Uterus (tissue), 4 donors: ENCODE measurements at places on chromosomes 11 and 22.

- no peak for DNase-seq
These were observed 290.5 kb downstream of the TENM4 start for GRCh38 chr11:79150320-79150719.

GRCh38 chr11:62715150-62716130 lies 8.0 kb downstream of the GNG3 start:
- no peak for DNase-seq

GRCh38 chr11:103220133-103220532 lies 110.9 kb downstream of the DYNC2H1 start:
- DNase-seq = no peak

DNA sequence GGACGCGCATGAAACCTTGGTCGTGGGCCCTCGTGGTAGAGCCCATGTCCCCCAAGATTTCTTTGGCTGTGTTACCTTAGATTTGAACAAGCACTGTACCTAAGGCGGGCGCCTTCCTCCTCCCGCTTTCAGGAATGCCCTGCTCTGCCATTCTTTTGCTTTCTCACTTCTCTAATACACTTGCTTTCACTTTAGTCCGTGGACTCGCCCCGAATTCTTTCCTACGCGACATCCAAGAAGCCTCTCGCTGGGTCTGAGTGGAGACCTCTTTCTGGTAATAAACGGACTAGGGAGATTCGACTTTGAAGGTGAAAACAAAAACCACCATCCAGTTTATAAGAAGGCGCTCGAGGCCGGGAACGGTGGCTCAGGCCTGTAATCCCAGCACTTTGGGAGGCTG lies 1.2 kb upstream of the NUP50 start:
- no peak for DNase-seq

DNA sequence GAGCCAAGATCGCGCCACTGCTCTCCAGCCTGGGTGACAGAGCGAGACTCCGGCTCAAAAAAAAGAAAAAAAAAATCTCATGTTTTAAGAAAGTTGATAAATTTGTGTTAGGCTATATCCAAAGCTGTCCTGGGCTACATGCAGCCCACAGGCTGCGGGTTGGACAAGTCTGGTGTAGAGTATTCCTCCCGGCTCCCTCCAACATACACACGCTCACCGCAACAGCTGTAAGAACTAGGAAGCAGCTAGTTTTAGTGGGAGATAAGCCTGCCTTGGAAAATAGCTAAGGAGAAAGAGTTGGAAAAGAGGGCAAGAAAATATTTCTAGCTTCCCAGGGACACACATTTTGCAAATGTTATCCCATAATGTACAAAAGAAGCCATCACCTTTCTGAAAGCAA lies 46.6 kb downstream of the CELF1 start:
- DNase-seq = no peak

- DNase-seq = no peak
These were observed 3.5 kb upstream of the MRPL48 start for GRCh38 chr11:73784080-73784634.

- DNase-seq = no peak
These were observed 19.3 kb upstream of the MIEF1 start for GRCh38 chr22:39482768-39483167.

DNA sequence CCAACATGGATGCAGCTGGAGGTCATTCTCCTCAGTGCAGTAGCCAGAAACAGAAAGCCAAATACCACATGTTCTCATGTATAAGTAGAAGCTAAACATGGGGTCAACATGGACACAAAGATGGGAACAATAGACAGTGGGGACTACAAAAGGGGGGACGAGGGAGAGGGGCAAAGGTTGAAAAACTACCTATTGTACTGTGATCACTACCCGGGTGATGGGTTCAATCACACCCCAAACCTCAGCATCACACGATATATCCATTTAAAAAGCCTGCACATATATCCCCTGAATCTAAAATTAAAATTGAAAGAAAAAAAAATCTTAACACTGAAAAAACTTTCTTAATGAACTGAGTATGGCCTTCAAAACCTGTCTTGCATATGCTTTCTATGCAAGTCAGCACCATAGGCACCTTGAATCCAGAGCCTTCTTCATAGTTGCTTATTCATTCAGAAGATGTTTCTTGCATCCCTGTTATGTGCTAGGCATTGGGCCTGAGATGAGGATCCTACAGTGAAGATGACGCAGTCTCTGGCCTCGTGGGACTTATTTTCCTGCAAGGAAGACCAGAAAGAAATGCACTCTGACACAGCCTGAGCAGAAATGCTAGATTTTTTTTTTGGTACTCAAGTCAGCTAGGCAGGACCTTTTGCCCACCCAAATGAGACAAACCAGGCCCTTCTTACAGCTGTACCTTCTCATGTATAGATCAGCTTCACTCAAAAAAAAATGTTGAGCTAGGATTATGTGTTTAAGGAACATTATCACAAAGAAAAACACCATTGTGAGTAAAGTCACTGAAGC lies 21.0 kb downstream of the NNMT start:
- peak; percentile 47 for DNase-seq

GRCh38 chr11:102552447-102553194 lies 22.1 kb upstream of the MMP7 start:
- no peak for DNase-seq

GRCh38 chr11:72676861-72677341 lies 2.7 kb upstream of the PDE2A start:
- peak; percentile 68 for DNase-seq

- DNase-seq = no peak
These were observed 47.2 kb downstream of the MRGPRX2 start for GRCh38 chr11:19013181-19013857.

- no peak for DNase-seq
These were observed 30.2 kb upstream of the CSTF3 start for GRCh38 chr11:33191467-33191866.

DNA sequence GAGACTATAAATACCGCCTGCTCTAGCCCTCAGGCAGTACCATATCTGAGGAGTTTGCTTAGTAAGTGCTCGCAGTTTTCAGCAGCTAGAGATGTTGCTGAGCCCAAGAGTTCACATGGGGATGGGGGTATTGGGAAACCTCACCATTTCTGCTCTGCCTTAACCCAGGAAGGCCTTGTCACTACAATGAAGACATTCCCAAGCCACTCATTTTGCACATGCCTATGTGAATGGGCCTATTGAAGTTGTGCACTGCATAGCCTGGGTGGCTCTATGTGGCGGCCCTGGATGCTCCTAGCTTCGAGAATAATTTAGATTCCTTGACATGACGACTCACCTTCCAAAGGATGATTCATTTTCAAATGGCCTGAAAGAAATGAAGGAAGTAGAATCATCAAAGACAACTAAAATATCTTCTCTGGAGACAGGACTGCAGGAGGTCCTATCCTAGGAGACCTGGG lies 163.4 kb downstream of the ADAMTS15 start:
- DNase-seq = no peak

- DNase-seq = no peak
These were observed 450.0 kb upstream of the CCDC179 start for GRCh38 chr11:23310276-23310675.

GRCh38 chr11:109236188-109236587 lies 185.8 kb upstream of the C11orf87 start:
- DNase-seq = no peak

DNA sequence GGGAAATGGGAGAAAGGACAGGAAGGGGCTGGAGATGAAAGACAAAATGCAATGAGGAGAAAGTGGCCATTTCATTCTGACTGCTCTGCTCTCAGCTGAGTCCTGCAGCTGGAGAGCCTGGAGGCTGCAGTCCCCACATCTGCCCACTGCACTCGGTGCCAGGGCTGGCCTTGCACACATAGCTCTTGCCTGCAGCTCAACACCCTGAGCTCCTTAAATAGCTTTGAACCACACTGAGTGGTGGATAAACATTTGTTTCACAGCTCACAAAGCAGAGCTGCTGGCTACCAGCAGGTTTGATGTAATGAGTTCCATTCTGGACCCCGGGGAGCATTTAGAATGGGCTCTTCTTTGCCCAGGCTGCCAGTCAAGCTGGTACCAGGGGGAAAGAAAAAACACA lies 426.1 kb upstream of the CADM1 start:
- DNase-seq = no peak
